ENCODE measurements at places on chromosomes 7 and 10.
A peak's percentile ranks its signal among the peaks of the same experiment; 100 is the strongest.

DNA sequence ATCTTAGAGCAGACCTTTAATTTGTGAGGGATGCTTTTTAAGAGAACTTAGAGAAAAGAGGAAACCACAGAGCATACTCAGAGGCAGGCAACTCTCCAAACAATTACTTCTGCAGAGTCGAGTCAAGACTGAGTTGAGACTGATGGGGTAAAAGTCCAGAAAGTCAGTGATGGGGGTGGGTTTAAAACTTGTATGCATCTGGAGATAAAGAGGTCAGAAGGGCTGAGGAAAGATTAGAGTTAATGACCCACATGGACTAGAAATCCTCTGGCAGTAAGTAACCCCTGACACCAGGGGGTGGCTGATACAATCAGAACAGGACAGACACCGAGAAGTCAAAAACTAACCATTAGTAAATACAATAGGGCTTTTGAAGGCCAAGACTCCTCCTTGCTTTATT, 42.4 kb upstream of the SEPTIN7 start:
- no peak for DNase-seq

GRCh38 chr7:151762583-151763245, 114.2 kb downstream of the PRKAG2 start:
- peak; percentile 93 for DNase-seq

DNA sequence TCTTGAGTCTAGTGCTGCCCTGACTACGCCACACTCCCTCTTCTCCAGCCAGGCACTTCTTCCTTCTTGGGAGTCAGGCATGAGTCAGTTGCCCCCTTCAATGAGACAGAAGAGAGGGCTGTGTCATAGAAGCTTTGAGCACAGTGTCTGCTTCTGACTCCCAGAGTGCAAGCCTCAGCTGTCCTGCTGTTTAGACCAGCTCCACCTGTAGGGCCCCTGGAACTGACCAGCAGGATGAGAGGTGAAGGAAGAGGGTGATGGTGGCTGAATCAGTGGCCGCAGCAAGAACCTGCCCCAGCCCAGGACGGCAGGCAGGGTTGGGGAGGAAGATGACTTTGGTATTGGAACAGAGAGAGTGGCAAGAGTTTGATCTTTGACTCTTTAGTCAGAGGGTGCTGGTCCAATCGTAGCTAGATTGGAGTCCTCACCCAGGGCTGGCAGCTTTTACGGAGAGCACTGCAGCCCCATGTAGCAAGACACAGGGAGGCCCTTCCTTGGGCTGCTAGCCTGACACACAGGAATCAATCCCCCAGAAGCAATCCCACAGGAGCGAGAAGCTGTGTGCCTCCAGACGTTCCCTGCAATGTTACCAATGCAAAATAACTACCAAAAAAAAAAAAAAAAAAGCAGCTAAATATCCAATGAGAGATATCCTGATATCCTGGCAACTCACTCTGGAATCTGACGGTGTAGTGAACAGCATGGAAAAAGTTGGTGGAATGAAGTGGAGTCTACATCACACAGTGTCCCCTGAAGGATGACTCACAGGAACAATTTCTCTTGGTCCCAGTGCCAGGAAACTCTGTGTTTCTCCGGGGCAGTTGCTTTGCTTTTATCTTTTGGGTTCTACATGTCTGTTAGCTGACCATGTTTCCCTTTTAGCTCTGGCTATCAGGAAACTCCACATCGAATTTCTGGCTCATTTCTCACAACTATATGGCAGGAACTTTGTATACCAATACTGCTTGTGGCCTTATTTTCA, 6.9 kb downstream of the C10orf62 start:
- no peak for DNase-seq

GRCh38 chr7:158487631-158488151, 99.9 kb downstream of the PTPRN2 start:
- DNase-seq: no peak

GRCh38 chr7:157485361-157485831, 148.6 kb downstream of the DNAJB6 start:
- DNase-seq: no peak

DNA sequence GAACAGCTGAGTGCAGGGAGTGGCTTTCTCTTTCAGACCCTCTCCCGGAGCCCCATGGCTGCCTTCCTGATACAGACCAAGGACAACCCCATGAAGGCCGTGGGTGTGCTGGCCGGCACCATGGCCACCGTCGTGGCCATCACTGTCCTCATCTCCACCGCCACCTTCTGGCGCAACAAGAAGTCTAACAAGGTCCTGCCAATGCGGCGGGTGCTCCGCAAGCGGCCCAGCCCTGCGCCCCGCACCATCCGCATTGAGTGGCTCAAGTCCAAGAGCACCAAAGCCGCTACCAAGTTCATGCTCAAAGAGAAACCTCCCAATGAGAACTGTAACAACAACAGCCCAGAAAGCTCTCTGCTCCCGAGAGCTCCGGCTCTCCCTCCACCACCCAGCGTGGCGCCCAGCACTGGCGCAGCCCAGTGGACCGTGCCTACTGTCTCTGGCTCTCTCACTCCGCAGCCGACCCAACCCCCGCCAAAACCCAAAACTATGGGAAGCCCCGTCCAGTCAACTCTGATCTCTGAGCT, 11.2 kb downstream of the LRIT2 start:
- DNase-seq: no peak

DNA sequence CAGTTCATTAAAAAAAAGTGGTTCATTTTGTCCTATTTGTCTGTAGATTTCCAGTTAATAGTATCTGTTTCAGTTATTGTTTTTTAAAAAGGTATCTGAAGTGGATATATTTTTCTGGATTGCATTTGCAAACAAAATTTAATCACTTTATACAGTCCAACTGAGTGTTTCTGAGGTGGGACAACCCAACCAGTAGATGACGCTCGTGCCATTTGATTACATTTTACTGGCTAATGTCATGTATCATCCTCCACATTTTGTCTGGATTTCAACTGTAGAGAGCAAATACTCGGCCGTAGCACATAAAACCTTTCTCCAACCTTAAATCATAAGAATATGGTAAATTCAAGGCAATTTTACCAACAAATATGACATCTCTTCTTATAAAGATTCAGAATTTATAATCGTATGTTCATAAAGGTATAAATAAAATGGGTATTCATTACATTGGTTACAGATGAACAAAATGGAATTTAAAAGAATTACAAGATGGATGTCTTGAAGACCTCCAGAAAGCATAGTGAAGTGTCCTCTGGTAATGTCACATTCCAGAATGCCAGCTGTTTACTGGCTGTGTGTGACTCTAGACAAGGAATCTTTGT, 789.0 kb downstream of the PHTF2 start:
- no peak for DNase-seq

DNA sequence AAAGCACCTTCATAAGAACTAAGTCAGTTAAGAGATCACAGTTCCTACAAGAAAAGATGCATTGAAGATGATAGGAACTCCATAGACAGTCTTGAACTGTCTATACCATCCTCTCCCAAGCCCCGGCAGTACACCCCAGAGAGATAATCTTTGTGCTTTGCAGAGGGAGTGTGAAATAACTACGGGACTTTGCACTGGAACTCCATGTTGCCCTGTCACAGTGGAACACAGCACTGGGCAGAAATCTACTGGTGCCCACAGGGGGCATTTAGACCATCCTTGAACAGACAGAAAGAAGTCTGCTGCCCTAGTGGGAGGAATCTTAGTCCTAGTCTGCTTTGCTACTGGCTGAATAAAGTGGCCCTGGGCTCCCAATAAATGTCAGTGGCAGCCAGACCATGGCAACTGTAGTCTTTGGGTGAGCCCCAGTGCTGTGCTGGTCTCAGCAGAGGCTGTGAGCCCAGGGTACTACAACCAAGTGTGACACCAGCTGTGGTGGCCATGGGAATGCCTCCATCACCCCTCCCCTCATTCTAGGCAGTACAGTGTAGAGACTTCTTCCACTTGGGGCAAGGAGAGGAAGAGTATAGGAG, 107.7 kb upstream of the TMEM168 start:
- DNase-seq: no peak

GRCh38 chr10:7407368-7408290, 3.2 kb downstream of the SFMBT2 start:
- DNase-seq: no peak

DNA sequence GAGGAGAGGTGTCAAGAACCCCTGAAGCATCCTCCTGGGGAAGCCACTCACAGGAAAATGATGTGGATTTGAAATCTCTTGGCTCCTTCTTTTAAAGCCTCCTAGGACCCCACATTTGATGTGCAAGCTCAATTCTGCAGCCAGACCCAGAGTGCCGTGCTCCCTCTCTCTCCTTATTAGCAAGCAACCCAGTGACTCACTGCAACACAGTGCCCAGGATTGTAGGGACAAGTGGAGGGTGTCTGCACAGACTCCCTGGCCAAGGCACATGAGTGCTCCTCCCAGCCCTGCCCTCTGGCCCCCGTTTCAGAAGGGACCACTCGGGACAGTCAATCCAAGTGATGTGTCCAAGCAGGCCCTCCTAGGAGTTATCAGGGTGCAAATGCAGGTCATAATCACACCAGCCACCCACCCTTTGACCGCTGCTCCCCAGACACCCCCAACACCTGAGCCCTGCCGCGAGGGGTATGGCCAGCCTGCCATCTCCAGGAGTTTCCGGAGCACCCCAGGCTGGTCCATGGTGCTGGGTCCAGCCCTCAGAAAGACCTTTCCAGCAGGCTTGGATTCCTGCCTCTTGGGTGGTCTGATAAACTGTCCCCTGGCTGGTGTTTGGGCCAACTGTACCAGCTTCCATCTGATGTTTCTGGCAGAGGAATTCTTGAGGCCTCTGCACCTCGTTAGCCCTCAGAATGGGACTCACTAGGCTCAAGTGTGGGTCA, 54.5 kb upstream of the CXCL12 start:
- no peak for DNase-seq

- DNase-seq: peak; percentile 48
These were observed 7.7 kb downstream of the CTBP2 start for GRCh38 chr10:125152450-125153368.

- DNase-seq: no peak
These were observed 88.5 kb downstream of the DLG5 start for GRCh38 chr10:77837925-77838595.

DNA sequence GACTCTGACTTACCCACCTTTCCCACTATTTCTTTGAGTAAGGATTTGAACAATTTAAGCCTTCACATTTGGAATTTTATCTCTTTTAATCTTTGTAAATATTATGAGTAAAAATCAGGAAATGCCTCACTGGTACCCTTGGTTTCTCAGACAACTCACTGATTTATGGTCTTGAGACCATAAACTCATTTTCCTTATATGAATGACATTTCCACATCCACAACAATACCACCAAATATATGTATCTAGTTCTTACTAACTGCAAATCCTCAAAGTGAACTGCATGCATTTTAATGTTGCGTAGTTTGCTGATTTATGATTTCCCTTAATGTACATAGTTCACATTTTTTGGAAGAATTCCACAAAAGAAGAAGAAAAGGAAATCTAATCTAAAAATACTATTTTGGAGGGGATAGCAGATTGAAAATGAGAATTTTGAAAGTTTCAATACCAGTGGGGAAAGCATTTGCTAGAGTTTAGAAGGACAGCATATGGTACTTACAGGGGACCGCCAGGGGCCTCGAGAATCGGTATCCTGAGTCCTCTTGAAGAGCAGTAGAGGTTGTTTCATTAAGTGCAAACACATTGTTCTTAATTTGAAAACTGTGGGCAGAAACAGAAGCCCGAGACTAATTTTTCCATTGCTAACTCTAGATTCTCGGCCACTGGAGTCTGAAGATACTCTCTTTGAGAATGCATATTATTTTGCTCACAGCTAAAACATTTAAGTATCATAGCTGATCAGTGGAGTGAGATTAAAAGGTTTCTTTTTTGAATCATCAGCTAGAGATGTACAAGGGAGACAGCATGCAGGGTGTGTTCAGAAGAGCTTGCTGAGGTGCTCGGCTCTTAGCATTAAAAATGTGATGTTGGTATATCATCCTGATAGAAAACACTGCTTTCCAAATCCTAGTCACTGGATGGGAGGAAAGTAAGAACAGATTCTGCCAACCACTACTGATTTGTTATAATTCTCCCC, 964.0 kb downstream of the GATA3 start:
- no peak for DNase-seq

DNA sequence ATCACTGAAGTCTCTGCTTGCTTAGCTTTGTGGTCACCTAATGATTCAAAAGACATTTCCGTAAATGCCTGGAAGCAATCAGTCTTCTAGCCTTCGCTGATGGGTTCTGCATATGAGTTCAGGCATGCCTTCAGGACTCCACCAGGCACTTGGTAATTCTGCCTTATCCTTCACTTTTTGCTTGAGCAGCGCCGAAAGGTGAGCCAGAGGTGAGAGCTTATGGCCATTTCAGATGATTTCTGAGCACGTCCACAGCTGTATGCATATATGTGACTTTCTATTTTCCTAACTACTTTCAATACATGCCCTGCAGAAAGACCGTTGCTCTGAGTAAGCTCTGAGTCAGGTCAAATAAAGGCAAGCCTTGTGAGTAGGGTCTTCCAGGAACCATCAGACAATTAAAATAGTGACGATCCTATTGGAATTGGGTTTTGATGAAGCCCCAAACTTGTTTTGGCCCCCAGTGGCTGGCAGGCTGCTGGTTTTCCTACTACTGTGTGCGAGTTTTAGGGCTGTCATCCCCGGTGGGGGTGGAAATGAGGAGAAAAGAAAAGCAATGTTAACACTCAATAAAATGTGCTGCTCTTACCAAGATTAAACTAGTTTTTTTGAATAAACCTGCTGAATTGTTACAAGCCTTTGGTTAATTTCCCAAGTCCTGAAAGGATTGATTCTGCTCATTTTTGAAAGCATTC, 154.4 kb upstream of the AKR1E2 start:
- no peak for DNase-seq

- DNase-seq: no peak
These were observed 295.9 kb downstream of the TWIST1 start for GRCh38 chr7:18821554-18821953.

DNA sequence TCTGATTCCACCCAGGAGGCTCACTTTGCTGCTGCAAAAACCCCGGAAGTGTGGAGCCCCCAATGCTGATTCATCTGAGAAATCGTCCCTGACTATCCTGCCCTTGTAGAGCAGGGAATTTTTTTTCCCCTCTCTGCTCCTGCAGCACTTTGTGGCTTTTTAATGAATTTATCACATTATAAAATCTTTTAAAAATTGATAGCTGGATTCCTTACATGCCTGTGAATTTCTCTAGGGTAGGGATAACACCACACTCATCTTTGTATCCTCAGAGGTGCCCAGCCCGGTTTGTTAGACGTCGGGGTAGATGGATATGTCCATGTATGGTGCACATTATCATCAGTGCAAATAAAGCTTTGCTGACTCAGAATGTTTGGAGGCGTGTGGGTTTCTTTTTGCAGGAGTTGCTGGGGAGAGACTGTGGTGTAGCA, 185.7 kb downstream of the STK31 start:
- DNase-seq: no peak

- DNase-seq: no peak
These were observed 2.0 kb downstream of the MOSPD3 start for GRCh38 chr7:100614308-100614861.

- no peak for DNase-seq
These were observed 49.4 kb downstream of the ARHGAP22 start for GRCh38 chr10:48555310-48556042.

DNA sequence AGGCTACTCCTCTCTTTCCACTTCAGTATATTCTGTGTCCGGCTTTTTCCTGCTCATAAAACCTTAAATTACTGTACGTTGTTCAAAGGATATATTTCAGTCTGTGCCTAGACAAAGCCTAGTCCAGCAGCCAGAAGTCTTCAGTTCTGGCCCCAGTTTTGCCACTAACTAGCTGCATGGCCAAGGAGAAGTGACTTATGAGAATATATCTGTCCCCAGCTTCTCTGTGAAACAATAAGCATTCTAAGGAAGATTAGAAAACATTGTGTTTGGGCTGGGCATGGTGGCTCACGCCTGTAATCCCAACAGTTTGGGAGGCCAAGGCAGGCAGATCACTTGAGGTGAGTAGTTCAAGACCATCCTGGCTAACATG, 105.0 kb upstream of the HDAC9 start:
- no peak for DNase-seq

Measured in caudate nucleus (tissue), 63 donors.